ENCODE measurements at places on chromosomes 5 and 9.

DNA sequence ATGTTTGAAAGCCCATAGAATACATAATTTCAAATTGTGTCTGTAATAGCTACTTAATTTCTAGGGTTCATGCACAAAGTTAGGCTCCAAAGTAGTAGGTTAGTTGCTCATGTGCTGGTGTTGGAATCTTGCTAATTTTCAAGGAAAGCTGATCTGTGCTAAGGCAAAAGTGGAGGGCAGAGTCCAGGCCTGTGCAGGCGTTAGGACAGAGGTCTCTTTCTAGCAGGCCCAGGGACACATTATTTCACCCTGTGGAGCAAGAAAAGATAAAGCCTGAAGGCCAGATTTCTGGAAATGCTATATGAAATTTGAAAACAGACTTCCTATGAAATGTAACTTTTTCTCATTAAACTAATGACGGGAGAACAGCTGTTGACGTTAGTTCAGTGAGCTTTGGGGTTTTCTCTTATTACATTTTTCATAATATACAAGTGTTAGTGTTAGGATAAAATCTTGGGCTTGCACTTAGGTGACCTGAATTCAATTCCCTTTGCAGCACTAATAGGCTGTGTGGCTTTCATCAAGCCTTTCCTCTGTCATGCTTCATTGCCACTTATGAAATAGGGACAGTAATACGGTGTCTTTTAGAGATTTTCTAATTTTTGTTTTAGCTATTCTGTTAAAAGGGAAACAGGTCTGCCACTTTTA, 196.7 kb upstream of the HAPLN1 start:
- DNase-seq = no peak

GRCh38 chr9:16074963-16075362, 522.1 kb downstream of the CCDC171 start:
- no peak for DNase-seq

GRCh38 chr9:105158898-105159297, 85.6 kb upstream of the SLC44A1 start:
- no peak for DNase-seq

GRCh38 chr5:145558288-145558687, 276.9 kb downstream of the PRELID2 start:
- DNase-seq = no peak

DNA sequence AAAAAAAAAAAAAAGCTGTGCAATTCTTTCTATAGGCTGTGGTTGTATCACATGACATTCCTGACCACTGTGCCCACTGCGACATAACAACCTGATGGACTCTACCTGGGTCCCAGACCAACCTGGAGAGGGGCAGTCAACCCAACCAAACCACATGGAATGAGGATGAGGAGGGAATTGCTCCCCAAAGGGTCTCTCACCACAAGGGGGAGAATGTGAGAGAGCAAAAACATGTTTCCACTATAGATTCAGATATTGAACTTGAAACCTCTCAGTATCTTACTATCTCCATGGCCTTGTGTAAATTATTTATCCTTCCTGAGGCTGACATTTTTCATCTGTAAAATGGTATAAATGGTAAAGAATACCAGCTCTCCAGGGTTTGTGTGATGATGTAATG, 66.9 kb upstream of the SV2C start:
- DNase-seq = no peak

GRCh38 chr5:180915924-180916323, 17.0 kb downstream of the BTNL8 start:
- DNase-seq = no peak

- DNase-seq = no peak
Observed at GRCh38 chr9:83714329-83714728, 6.6 kb upstream of the UBQLN1 start.

GRCh38 chr9:79104951-79105350, 466.8 kb upstream of the TLE4 start:
- no peak for DNase-seq

- DNase-seq = no peak
Observed at GRCh38 chr5:60811105-60811504, 33.0 kb downstream of the ELOVL7 start.

DNA sequence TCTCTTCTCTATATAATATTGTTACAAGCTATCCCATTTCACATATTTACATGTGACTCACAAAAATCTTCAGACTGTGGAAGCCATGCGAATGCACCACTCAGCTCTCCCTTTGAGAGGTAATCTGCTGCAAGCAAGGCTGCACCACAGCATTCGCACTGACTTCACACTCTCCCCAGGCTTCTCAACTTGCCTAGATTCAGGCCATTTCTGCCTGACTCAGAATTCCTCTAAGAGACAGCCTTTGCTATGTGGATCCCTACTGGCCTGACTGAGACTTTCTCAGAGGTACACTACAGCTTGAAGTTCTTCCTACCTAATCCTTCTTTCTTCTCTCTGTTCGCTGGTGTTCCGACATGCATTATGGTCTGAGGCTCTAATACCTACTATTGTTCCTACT, 21.1 kb upstream of the DMRTA1 start:
- no peak for DNase-seq

- no peak for DNase-seq
Observed at GRCh38 chr5:99141534-99142128, 212.8 kb upstream of the CHD1 start.

DNA sequence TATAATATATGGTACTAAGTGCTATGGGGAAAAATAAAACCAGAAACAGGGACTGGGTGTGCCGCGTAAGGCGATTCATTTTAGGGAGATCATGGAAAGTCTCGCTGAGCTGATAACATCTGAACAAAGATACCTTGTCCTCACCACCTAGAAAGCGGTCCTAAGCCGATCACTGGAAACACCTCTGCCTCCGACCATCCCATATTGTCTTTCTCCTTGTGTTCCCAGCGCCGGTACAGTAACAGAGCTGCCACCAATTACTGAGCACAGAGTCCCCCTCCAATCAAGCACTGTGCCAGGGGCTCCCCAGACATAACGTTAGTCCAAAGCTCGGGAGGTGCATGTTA, 704 bp downstream of the CCDC112 start:
- DNase-seq = no peak

DNA sequence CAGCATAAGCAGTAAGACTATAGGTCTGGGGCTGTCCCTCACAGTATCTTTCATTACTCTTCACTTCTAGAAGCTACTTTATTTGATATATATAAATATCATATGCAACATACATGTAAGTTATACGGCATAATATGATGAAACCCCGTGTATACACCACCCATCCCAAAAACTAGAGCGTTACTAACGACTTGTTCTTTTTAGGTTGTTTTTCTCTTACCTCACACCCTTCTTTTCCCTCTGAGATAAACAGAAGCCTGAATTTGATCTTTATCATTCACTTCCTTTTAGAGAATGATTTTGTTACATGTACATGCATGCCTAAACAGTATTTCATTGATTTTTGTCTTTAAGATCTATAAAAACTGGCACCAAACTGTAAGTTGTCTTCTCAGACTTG, 3.7 kb downstream of the TRMO start:
- no peak for DNase-seq

GRCh38 chr5:39891376-39891775, 466.6 kb upstream of the DAB2 start:
- DNase-seq = no peak

DNA sequence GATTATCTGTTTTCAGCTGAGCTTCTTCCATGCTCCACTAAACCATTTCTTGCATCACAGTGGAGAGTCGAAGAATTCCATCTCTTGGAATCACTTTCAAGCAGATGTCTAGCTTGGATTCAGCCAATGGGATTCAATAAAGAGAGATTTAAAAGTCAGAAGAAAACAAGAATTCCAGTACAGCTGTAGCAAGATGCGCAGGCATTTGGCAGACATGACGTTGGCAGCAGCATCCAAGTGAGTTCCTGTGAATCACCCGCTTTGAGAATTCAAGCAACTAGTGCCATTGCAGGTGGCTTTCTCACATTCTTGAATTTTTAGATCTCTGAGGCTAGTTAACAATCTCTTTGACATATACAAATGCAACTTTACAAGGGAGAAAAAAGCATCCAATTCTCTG, 467.0 kb downstream of the CDH10 start:
- no peak for DNase-seq

DNA sequence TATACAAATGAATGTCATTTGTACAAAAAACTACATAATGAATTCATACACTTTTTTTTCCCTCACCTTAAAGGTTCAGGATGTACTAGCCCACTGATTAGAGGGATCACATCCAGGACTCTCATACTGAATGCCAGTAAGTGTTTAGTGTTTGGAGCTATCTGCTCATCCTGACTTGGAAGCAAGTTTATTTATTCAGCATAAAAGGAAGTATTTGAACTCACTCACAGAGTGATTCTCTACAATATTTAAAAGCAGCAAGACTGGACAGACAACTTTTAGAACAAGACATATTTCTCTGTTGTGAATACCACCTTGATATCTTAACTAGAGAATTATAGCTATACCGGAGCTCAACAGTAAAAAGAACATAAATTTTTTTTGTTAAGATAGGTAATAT, 14.8 kb upstream of the IQGAP2 start:
- no peak for DNase-seq

GRCh38 chr9:137234758-137235423, 4.2 kb downstream of the SLC34A3 start:
- DNase-seq = no peak

DNA sequence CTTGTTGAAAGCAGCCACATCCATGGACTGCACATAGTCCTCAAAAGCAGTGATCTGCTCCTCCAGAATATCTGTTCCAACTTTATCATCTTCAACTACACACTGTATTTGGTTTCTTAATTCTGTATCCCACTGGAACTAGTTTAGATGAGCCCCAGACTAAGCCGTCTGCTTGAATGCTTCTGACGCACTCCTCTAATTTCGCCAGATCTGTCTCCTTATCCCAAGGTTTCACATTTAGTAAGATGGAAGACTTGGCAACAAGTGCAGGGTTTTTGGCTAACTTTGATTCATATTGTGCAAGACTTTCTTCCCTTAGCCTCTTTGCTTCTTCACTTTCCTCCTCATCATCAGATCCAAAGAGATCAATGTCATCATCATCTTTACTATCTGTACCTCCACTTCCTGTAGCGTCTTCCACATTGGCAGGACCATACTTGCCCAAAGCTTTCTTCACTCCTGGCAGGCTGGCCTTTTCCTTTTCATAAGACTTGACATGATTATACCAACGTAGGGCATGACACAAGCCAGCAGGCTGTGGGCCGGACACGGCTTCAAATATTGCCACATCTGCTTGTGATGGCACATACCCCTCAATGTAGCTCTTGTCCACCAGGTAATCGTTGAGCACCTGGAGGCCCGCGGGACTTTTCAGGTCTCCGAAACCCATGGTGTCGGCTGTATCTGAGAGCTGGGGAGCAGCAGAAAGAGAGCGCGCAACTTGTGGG, 56.2 kb upstream of the PIK3R1 start:
- no peak for DNase-seq

- DNase-seq = no peak
Observed at GRCh38 chr9:80556631-80557030, 984.9 kb downstream of the TLE4 start.

DNA sequence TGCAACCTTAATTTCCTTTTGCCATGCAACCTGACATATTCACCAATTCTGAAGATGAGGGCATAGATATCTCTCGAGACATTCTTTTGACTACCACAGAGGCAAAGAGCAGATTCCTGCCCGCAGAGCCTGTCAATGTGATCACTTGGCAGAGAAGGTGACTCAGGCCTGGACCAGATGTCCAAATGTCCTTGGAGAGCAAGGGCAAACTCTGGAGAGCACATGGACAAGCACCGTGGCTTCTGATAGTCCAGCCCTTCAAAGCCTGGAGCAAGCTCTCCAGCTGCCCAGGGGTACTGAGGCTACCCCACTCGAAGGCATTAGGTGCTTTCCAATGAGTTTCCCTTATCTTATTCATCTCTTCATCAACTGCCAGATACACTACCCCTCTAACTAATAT, 50.4 kb upstream of the ALDH1B1 start:
- DNase-seq = no peak

DNA sequence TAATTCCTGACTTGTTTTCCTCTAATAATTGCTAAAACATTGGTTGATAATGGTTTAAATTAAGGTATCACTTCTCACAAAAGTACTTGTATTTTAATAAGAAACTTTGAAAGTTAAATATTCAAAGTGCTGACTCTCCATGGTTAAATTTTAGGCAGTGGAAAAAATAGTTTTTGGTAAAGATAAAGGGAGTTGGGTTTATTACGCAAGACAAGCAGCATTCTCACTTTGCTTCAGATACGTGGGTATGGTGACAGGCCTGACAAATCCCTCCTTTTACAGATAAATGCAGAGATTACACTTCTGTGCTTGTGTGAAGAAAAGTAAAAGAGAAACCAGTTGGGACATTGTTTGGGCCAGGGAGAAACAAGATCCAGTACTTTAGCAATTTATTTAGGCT, 14.5 kb upstream of the FAM170A start:
- DNase-seq = no peak

DNA sequence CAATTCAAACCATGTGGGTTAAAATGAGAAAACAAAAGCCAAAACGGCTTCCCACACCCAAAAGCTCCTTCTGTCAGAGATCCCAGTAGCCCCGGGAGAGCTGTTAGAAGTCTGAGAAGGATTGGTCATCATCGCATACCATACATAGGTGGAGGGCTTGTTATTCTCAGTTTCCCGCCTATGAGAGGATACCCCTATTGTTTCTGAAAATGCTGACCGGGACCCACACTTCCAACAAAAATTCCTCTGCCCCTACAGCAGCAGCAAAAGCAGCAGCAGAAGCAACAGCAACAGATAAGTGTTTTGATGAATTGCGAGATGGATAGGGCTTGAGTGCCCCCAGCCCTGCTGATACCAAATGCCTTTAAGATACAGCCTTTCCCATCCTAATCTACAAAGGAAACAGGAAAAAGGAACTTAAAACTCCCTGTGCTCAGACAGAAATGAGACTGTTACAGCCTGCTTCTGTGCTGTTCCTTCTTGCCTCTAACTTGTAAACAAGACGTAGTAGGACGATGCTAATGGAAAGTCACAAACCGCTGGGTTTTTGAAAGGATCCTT, at the start of gene TEK:
TSS of gene TEK (plus strand) at position 245 of the 561 bp plus-strand sequence. CDS start 366 bp downstream, outside the sequence.
- DNase-seq = no peak

GRCh38 chr9:32551276-32552051, 663 bp upstream of the SMIM27 start:
- peak; percentile 29 for DNase-seq

- DNase-seq = no peak
Observed at GRCh38 chr9:137456864-137457405, 2.2 kb downstream of the NSMF start.

GRCh38 chr5:135657536-135658305, 78.9 kb upstream of the CXCL14 start:
- DNase-seq = no peak

DNA sequence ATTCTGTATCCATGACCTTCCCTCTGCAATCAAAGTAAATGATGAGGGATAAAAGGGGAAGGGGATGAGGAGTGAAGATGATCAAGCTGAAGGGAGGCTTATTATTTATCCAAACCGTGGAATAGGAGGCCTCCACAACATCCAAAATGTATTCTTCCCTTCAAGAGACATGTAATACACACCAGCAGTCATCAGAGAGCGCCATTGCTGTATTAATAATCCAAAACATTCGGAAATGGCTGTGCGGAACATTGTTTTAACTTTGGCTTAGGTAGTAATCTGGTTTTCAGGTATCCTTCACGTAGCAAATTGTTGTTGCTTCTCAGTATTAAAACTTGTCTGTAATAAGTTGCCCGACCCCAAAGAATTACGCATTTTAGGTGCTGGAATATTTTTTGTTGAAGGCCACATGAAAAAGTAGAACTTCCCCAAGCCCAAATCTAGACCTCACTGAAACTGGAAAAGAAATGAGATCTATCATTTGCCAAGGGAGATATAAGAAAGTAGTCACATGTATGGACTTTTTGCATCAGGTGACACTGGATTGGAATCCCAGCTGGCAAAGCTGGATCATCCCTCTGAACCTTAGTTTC, 2.6 kb upstream of the BOD1 start:
- DNase-seq = peak; percentile 38
